ENCODE measurements at places on chromosomes 1 and 21.

DNA sequence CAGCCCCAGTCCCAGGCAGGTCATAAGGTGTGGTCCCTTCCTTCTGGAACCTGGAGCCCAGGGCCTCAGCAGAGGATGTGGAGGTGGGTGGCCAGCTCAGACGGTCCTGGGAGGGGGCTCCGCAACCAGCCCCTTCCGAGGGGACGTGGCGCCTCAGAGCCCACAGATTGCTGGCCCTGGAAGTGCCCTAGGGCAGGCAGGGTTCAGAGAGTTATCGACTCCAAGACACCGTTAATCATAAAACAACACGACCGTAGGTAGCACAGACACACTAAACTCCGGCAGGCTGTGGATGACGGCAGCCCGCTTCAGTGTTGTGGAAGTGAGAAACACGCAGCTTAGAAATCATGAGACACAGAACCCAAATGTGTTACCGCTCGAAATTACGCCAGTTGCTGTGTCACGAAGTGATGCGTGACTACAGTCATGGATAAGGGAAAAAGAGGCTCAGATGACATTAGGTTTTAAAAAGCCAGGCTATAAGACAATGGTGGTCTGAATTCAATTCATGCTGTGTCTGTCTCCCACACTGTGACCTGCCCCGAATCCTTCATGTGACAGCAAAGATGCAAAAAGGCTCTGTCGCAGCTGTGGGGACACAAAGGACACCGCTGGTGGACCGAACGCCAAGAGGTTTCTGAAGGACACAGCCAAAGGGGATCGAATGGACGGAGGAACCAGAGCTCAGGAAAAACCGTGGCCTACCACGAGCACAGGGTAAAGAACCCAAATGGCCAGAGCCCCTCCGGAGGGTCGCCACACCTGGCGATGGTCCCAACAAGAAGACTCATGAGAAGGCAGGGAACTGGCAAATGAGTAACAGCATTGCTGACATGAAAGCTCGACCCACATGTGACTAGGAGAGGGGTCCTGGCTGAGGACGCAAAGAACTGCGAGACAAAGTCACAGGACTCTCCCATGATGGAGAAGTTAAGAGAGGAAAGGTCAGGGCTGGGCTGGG, 1.7 kb upstream of the SUMO3 start:
- H3K36me3 ChIP-seq: no peaks in the 10 kb centered on the region
- no peaks in the 10 kb centered on the region for H3K27me3 ChIP-seq
- H3K27ac ChIP-seq: no peak overlapping the region
- H3K4me3 ChIP-seq: no peak overlapping the region
- DNase-seq: no peak

DNA sequence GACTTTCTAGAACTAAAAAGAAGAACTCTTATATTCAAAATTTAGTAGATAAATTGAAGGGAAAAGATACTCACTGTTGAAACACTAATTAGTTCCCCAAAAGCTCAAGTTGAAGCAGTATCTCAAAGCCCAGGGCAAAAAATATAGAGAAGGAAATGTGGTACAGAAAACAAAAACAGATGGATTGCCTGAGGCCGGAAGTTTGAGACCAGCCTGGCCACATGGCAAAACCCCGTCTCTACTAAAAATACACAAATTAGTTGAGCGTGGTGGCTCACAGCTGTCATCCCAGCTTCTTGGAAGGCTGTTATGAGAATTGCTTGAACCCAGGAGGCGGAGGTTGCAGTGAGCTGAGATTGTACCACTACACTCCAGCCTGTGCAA, 36.0 kb downstream of the FAM177B start:
- H3K4me1 ChIP-seq: peaks cover 14% of the 10 kb centered on the region
- H3K36me3 ChIP-seq: no peaks in the 10 kb centered on the region
- H3K27me3 ChIP-seq: no peaks in the 10 kb centered on the region
- H3K27ac ChIP-seq: 0 out of 2 replicates have a peak overlapping the region, but pooled peaks have one; percentile 25

- no peaks in the 10 kb centered on the region for H3K27me3 ChIP-seq
- H3K36me3 ChIP-seq: no peaks in the 10 kb centered on the region
- H3K4me3 ChIP-seq: no peak overlapping the region
- no peaks in the 10 kb centered on the region for H3K4me1 ChIP-seq
- DNase-seq: no peak
- no peak overlapping the region for H3K27ac ChIP-seq
These were observed 24.9 kb upstream of the CR1L start for GRCh38 chr1:207619871-207620542.

GRCh38 chr1:53730224-53730865, 8.6 kb downstream of the GLIS1 start:
- DNase-seq: no peak
- no peak overlapping the region for H3K27ac ChIP-seq

All from GM12878 (cell line).